NCI-H1417 treated with DMSO at 0.1 percent for 48 hours (cell line): ENCODE measurements at places on chromosomes 12 and 14.

GRCh38 chr14:34069854-34070582 is 119.1 kb upstream of the EGLN3 start:
- no peak for DNase-seq

DNA sequence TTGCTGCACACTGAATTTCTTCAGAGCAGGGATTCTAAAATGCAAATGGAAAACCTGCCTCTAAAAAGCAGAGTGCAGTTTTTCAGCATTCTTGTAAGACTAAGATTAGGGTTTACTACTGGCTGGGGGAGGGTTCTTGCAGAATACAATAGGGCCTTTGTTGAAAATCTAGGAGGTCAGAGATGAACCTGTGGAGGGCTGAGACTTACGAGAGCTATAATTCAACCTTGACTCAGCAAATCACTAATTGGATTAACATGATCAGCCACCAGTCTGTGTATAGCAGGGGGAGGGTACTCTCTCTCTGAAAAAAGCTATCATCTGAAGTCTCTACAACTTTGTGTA is 92.6 kb upstream of the HIF1A start:
- no peak for DNase-seq

- DNase-seq = no peak
These were observed 6.7 kb downstream of the FAM222A start for GRCh38 chr12:109720152-109720856.

DNA sequence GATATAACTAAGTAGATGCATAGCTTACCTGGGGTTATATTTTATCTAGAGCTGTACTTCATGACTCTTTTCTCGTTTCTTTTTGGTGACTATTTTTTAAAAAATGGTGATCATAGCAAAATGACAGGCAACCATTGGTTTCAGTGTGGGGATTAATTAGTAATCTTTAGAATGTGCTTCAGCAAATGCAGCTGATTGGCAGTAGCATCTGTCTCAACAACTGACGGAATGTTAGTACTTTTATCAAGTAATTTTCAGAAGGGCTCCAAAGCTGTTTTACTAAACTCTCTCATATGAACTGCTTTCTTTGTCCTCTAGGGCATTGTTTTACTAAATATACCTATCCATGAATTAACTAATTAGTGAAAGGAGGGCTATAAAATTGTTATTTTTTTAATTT is 117.6 kb downstream of the TRMT5 start:
- DNase-seq = no peak

- peak; percentile 45 for DNase-seq
These were observed 88.0 kb upstream of the TMEM260 start for GRCh38 chr14:56491299-56492285.

- DNase-seq = peak; percentile 80
These were observed 8.7 kb upstream of the GPR19 start for GRCh38 chr12:12704593-12705230.

GRCh38 chr12:70190262-70191010 is 52.8 kb upstream of the CNOT2 start:
- no peak for DNase-seq

DNA sequence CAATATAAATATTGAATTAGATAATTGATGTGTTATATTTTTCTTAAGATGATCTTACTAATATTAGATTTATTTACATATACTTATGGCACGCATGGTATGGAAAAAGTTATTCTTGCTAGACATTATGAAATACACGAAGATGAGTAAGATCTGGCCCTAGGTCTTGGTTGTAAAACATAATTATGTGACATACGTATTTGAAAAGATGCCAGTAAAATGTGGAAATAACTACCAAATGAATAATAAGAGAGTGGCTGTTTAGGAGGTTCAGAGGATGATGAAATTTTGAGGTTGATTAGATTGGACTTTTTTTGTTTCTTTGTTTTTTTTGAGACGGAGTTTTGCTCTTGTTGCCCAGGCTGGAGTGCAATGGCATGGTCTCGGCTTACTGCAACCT is 41.3 kb downstream of the FANCM start:
- DNase-seq = no peak

DNA sequence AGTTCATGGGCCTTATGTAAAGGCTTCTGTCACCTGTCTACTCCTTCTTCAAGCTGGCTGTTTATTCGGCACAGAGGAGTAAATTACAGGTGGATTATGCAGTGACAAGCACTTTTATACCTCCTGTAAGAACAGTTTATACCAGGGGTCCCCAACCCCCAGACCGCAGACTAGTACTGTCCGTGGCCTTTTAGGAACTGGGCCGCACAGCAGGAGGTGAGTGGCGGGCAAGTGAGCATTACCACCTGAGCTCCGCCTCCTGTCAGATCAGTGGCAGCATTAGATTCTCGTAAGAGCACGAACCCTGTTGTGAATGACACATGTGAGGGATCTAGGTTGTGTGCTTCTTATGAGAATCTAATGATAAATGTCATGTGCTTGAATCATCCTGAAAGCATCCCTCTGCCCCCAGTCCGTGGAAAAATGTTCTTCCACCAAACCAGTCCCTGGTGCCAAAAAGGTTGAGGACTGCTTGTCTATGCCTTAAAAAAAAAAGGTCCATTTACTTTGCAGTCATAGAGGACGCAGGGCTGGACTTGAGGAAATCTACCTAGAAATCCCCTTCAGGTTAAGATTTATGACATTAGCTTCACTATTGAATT is 78.8 kb downstream of the ETV6 start:
- DNase-seq = no peak

- DNase-seq = no peak
These were observed 8.4 kb upstream of the OR4K13 start for GRCh38 chr14:20044243-20044642.

- DNase-seq = no peak
These were observed 10.5 kb upstream of the SELPLG start for GRCh38 chr12:108643941-108644810.

DNA sequence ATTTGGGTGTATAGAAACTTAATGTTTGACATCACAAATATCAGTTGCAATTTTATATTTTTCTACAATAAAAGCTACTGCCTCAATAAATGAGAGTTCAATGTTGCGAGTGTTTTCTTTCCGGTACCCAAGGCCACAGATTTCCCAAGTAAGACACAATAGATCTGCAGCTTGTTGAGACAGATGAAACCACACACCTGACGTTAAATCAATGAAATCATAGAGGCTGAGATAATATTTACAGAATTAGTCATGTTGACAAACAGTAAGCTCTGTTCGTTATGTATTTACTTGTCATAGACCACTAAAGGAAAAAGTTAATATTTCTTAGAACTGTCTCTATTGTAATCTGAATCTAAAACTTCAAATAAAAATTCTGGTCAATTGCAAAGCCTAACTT is 49.2 kb upstream of the PTHLH start:
- no peak for DNase-seq

DNA sequence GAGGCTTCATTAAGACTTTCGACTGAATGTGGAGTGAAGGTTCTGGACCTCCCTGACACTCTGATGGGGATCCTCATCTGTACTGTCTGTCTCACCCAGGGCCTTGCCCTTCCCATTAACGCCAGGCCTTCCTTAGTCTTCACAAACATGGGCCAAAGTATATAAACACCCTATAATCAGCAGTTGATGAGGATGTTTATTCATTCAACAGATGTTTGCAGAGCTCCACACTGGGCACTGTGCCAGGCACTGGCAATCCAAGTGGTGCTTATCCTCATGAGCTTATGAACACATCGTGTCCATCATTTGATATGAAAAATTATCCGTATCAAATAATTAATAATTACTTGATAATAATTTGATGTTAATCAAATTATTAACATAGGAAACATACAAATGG is 454.4 kb downstream of the FUT8 start:
- no peak for DNase-seq

DNA sequence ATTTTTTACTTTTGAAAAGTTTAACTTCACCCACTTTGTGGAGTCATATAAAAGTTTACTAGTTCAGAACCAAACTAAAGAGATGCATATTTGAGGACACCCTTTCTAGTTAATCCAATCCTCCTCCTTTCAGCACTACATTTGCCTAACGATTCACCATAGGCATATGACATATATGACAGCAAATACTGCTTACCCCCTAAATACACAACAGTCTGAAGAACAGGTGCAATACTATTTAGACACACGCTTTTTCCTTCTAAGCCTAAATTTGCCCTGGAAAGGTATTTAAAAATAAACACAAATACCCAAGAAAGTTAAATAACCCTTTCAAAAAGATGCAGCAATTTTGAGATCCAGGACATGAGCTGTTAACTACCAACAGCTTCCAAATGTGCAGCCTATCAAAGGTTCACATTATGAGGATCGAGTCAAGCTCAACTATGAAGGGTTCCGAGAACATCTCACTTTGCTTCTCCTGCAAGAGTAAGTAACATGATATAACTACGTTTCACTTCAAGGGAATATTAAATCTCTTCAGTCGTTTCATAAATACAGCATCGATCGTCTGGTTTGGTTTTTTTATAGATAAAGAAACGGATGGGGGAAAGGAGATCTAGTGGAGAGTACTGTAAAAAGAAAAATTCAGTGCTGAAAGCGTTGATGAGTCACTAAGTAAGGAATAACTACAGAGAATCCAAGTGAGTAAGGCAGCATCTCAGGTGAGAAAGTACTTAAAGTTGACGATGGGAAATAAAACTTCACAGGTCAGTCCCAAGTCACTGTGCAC is 677 bp upstream of the AP4S1 start:
- no peak for DNase-seq

DNA sequence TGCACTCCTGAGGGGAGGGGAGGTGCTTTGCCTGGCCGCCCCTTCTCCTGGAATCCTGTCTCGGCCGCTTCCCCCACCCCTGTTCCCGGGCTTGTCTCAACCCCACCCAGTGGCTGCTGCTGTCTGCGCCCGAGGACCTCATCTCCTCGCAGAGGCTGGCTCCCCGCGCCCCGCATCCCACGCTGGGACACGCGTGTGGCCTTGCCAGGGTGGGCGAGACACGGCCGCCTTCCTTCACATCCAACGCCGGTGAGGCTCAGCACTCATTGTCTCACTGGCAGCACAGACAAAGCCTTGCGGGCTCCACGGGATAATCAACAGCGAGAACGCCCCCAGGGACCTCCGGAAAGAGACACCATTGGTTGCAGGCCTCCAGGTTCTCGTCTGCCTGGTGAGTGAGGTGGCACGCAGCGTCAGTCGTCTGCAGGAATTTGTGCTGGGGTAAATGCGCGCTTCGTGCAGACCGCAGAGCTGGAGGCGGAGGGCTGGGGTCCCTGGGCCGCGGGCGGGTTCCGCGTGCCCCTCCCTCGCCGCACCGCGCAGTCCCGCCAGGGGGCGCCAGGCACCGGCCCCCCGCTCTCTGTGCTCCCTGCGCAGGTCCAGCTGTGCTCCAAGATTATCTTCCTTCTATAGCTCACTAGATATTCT is 26.8 kb downstream of the CCDC177 start:
- DNase-seq = no peak
